Smooth muscle cell of the pulmonary artery (primary cell): ENCODE measurements at places on chromosomes 7 and 10. TPM values are rescaled to one million over a fixed set of nuclear protein-coding genes. Genes with fewer than 3 reads are reported as not detected.

Gene TMEM26
- total RNA-seq = 0.40 and 2.0 TPM in 2 replicates

Gene OPN4
- total RNA-seq = not detected in 2 replicates

Gene KLLN
- 0.46 and 0.52 TPM in 2 replicates for total RNA-seq

Gene PRPS1L1
- total RNA-seq = not detected in 2 replicates

Gene OR9A2
- 0.13 TPM in 1 of 2 replicates, not detected in the other for total RNA-seq

Gene AGR2
- not detected in 2 replicates for total RNA-seq

Gene KEL
- 0.13 TPM in 1 of 2 replicates, not detected in the other for total RNA-seq

Gene MYL7
- total RNA-seq = not detected in 2 replicates

Gene C10orf105
- total RNA-seq = under 0.01 TPM in 1 of 2 replicates, not detected in the other

Gene EPHA1
- total RNA-seq = not detected in 2 replicates

Gene ZNF485
- 1.6 and 2.7 TPM in 2 replicates for total RNA-seq

Gene ARHGEF35
- 0.63 and 1.3 TPM in 2 replicates for total RNA-seq

Gene LRRD1
- 0.07 and 0.17 TPM in 2 replicates for total RNA-seq

Gene PSD
- total RNA-seq = 2.0 and 3.7 TPM in 2 replicates

Gene ACTL6B
- not detected in 2 replicates for total RNA-seq

Gene LLCFC1
- total RNA-seq = not detected in 2 replicates

Gene ATE1
- 29.0 and 30.2 TPM in 2 replicates for total RNA-seq

Gene PAX4
- not detected in 2 replicates for total RNA-seq

Gene TET1
- 1.8 and 5.2 TPM in 2 replicates for total RNA-seq

Gene OR2A2
- total RNA-seq = not detected in 2 replicates

Gene VGF
- total RNA-seq = 0.07 and 0.26 TPM in 2 replicates

Gene SORCS1
- total RNA-seq = 0.20 TPM in 1 of 2 replicates, not detected in the other

Gene MSMB
- total RNA-seq = not detected in 2 replicates

Gene JCAD
- 8.0 and 29.2 TPM in 2 replicates for total RNA-seq

Gene FFAR4
- not detected in 2 replicates for total RNA-seq

Gene NKX2-3
- total RNA-seq = not detected in 2 replicates
